ENCODE measurements at places on chromosomes 3 and 15.

DNA sequence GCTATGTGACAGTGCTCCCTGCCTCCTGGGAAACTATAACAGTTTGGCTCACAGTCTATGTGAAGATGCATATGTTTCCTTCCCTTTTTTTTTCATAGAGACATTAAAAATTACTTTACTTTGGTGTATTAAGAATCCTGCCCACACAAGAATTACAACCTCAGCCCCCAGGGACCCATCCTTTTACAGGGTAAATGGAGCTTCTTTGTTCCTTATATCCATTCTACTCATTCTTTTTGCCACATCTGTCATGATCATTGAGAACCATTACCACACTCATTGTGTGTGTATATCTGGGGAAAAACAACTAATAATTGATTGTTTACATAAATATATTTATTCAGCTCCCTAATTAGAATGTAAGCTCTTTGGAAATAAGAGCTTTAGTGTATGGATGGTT lies 157.4 kb downstream of the SSR3 start:
- DNase-seq: no peak

DNA sequence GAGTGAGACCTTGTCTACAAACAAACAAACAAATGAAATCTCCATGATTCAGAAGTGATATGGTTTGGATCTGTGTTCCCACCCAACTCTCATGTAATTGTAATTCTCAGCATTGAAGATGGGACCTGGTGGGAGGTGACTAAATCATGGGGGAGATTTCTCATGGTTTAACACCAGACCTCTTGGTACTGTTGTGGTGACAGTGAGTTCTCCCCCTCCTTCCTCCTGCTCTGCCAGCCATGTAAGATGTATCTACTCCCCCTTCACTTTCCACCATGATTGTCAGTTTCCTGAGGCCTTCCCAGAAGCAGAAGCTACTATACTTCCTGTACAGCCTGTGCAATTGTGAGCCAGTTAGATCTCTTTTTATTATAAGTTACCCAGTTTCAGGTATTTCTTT lies 438.4 kb upstream of the THBS1 start:
- DNase-seq: no peak

DNA sequence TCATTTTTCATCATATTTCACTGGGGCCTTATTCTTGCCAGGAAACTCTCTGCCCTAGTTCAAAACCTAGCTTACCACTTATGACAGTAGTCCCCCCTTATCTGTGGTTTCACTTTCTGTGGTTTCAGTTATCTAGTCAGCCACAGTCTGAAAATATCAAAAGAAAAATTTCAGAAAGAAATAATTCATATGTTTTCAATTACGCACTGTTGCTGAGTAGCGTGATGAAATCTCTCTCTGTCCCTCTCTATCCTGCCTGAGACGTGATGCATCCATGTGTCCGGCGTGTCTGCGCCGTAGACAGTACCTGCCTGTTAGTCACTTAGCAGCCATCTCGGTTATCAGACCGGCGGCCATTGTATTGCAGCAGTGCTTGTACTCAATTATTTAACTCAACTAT lies 369.9 kb upstream of the MCTP2 start:
- no peak for DNase-seq

DNA sequence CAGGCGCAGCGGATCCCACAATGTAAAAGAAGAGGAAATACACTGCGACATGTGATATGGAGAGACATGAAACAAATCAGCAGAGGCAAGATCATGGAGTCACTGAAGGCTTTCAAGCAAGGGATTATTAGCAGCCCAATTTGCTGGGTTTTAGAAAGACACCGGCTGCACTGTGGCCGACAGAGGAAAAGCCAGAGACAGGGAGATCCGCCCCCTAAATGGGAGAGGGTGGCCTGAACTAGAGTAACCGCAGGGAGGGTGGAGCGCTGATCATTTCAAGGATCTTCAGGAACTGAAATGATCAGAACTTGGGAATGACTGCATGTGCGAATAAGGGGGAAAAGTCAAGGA lies 612 bp upstream of the C15orf40 start:
- no peak for DNase-seq

- no peak for DNase-seq
Measured at GRCh38 chr3:72151465-72152238, 366.7 kb upstream of the PROK2 start.

DNA sequence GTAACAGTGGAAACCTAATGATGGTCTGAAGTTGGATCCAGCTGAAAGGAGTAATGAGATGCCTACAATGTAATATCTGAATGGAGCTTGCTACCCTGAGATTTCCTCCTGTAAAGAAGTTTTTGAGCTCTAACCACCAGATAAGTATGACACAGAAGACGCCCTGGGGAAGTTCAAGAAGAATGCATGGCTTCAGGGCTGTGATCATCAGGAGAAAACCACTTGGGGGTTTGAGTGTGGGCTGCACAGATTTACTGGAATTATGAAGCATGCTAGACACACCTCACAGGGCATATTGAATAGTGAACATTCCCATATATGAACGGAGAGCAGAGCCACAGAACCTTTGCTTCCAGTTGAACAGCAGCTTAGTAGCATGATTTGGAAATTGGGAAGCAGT lies 10.6 kb upstream of the CCDC80 start:
- no peak for DNase-seq

DNA sequence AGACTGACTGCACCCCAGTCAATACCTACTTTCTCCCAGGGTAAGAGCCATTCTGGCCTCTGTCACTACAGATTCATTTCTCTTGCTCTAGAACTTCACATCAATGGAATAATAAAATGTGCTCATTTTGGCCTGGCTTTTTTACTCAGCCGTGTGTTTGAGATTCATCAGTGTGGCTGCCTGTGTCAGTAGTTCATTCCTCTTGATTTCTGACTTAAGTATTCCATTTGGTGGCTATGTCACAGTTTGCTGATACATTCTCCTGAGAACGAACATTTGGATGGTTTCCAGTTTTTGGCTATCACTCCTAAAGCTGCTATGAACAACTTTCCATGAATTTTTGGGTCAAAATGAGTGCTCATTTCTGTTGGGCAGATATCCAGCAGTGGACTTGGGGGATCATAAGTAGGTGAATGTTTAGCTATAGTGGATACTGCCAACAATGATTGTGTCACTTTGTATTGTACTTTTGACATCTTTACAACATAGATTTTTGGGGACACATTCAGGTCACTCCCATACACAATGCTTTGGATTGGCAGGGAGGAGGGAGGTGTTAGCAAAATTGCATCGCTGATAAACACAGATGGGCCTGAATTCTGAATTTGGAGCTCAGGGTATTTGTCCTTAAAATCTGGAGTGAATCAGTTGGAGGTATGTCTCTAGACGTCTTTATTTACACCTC lies 19.8 kb upstream of the FAM107A start:
- no peak for DNase-seq

DNA sequence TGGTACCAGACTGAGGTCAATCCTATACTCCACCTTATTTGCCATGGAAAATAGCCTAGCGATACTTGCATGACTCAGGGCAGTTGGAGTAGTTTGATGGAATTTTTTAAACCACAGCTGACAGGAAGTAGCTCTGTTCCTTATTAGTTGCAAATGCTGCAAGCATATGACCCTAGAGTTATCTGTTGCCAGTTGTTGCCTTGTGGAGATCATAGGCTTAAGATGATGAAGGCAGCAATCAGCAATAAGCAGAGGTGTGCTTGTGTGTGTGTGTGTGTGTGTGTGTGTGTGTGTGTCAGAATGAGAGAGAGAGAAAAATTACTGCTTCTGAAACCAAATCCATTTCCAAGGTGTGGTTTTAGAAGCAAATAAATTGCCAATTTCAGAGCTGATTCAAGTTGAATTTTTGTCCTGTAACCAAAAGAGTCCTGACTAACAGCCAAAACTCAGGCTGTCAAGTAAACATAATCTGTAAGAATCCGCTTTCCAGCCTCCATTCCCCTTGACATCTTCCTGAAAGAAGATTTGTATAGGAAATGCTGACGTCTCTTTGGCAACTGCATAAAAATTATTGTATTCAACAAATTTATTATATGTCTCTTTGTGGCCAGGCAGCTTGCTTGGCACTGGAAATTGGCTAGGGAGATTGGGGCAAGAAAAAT lies 141.2 kb downstream of the SERPINI1 start:
- no peak for DNase-seq

GRCh38 chr3:59777667-59778077 lies 727.8 kb upstream of the CFAP20DC start:
- DNase-seq: no peak

- DNase-seq: no peak
Measured at GRCh38 chr3:156825795-156826143, 384 bp upstream of the LEKR1 start.

- DNase-seq: peak; percentile 20
Measured at GRCh38 chr15:64622410-64623260, 152.8 kb downstream of the RBPMS2 start.

- no peak for DNase-seq
Measured at GRCh38 chr3:48979451-48979850, 10.6 kb upstream of the P4HTM start.

DNA sequence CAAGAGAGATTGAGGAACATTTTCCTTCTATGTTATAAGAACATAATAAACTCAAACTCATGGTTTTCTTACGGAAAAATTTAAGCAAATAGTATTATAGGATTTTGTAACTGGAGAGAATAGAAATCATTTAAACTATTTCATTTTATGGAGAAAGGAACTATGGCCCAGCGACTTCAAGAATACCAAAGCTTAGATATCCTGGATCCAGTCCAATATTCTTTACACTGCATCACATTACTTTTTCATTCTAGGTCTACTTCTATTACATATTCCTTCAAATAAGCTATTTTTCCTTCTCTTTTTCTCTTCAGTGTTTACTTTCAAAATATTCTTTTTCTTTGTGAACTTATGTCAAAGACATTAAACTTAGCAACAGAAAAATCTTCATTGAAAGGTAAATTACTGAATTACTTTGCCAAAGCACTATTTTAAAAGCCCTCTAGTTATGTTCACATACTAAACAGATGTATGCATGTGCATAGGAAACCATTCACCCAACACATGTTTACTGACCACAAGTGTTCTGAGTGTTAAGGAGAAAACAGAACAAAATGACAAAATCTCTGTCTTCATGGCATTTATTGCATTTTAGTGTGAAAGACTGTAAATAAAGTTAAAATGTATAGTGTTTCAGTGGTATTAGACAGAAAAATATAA lies 20.4 kb downstream of the KPNA4 start:
- DNase-seq: no peak

- DNase-seq: no peak
Measured at GRCh38 chr3:107641572-107642307, 119.0 kb downstream of the BBX start.

GRCh38 chr3:27657871-27658270 lies 64.3 kb downstream of the EOMES start:
- no peak for DNase-seq

- no peak for DNase-seq
Measured at GRCh38 chr3:128502712-128503111, 9.7 kb upstream of the GATA2 start.

- DNase-seq: no peak
Measured at GRCh38 chr3:54176106-54176505, 53.8 kb downstream of the CACNA2D3 start.

DNA sequence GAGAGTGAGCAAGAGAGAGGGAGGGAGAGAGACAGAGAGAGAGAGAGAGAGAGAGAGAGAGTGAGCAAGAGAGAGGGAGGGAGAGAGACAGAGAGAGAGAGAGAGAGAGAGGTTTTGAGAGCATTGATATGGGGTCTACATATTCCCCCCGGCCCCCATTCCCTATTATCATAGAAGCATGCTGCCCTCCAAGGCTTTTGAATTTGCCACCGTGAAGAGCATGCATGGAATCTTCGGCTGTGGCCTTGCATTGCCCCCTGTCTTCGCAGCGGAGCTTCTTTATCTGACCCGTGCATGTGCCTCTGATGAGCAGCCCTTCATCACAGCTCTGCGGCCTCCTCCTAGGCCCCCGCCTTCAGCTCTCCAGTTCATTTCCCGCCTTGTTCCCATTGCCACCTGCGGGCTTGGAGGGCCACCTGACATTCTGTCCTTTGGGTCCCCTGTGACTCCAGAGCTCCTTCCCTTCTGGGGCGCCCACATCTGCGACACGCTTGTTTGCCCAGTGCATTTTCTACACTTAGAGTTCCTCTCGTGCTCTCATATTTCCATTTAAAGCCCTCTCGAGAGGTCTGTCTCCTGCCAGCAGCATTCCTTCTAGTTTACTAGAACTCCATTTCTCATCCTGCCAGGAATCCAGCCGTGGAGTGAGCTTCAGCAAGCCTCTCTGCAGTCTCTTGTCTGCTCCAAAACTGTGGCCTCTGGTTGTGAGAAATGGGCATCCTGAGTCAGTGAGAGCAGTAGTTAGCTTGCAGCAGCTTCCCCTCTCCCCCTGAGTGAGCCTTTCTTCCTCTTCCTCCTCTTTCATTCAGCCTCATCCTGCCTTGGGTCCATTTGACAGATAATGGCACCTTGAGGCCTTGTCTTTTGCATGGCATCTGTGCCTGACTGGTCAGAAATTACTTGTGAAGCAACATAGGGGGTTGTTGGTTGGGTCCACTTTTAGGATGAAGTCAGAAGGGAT lies 25.3 kb downstream of the LPP start:
- no peak for DNase-seq

DNA sequence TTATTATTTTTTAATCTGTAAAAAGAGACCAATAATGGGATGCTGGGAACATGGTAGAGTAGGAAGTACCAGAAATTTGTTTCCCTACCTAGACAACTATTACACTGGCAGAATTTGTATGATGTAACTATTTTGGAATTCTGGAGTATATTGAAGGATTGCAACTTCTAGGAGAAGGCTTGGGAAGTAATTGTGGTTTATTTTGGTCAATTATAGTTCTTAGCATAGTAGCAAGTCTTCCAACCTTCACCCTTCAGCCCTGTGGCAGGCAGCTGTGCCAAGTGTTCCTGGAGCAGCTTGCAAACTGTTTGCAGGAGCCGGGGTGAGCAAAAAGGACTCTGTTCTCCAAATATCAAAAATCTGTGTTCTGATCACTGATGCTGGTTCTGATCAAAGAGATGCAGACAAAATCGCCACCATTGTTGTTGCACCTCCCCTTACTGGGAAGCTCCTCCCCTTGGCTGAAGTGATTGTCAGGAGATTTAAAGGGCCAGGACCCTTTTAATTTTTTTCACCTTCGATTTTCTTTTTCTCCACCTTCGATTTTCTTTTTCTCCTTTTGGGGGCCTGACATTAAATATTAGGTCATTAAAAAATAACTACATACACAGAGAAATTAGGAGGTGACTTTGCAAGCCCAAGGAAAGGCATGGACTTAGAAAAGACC lies 363.3 kb downstream of the SLC9A9 start:
- DNase-seq: no peak

GRCh38 chr3:117692416-117692995 lies 982.9 kb downstream of the TUSC7 start:
- DNase-seq: no peak

DNA sequence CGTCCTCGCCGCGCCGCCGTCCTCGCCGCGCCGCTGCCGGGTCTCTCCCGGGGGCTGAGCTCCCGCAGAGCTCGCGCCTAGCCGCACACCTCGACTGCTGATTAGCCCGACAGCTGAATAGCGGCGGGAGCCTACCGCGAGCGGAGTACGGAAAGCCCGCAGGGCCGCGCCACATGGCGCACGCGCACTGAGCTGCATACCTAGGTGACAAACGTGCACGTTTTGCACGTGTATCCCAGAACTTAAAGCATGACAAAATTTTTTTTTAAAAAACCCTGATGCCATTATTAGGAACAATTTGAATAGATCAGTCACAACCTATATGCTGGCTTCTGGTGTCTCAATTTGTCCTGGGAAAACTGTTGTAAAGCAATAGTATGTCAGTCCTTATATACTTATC lies at the start of gene GOLGA8A:
GOLGA8A (minus strand) TSS at position 122 of the 400 bp plus-strand sequence. CDS start 48,117 bp downstream, outside the sequence.
- DNase-seq: peak; percentile 71

- DNase-seq: no peak
Measured at GRCh38 chr3:156507285-156507684, 47.6 kb downstream of the SSR3 start.

GRCh38 chr3:152910211-152910610 lies 75.3 kb downstream of the P2RY1 start:
- no peak for DNase-seq

Measured in activated CD4-positive, alpha-beta T cell treated with anti-CD3 and anti-CD28 coated beads, Interleukin-2, amount 50 U/mL, for 24 hours (primary cell).